Effector memory CD4-positive, alpha-beta T cell (primary cell): ENCODE measurements at places on chromosomes 16 and 17.

- no peak for DNase-seq
These were observed 145.0 kb upstream of the ASIC2 start for GRCh38 chr17:33438139-33438538.

DNA sequence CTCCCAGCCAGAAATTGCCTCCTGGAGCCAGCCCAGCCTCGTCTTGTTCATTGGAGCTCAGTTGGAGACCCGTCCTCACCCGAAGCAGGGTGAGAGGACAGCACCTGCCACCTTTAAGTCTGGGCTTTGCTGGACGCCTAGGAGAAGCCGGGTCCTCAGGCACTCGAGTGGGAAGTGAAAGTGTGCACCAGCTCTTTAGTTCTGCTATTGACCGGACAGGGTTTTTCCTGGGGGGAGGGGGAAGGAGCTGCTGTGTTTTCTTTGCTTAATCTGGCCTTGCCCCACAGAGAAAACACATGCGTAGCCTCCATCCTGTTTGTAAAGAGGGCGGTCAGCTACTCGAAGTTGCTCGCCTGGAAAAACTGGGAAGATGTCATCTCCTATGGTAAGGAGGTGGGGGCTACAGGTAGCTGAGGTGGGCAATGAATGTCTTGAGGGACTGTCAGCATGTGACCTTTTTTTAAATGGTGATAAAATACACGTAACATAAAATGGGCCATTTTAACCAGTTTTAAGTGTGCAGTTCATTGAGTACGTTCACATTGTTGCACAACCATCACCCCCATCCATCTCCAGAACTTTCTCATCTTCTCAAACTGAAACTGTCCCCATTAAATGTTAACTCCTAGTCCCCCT is 34.4 kb downstream of the CMIP start:
- DNase-seq: no peak

DNA sequence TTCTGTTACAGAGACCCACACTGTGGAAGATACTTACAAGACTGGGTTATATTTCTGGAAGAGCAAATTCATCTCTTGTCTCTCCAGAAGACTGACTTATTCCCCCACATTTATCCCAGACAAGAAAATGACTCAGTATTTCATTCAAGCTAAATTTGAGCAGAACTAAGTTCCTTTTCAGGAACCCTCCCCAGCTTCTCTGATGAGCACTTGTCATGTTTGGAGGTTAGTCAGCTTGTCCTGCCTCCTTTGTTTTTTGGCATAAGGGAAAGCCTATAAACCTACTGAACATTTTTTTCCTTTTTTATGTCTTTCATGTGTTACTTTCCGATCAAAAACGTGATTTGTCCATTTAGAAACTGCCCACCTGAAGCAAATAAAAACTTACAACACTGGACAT is 198.0 kb downstream of the C16orf95 start:
- DNase-seq: no peak

DNA sequence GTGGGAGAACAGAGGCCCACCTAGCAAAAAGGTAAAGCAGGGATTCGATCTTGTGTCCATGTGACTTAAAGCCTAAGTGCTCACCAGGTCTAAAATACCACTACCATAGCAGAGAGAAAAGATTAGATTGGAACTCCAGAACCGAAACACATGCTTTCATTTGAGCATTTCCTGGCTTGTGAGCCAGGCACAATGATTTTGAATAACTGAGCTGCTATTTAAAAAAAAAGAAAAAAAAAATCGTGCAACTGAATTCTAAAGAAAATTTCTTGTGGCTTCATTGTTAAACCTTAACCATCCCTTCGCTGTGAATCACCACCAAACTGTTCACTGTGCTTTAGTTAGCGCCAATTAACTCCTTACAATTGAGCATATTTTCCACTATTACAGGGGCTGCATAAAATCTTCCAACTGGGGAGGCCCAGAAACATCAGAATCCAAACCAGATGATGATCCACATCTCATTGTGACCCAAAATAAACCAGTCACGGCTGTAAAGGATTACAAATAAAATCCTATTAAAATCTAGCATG is 366.4 kb upstream of the ERCC4 start:
- no peak for DNase-seq

DNA sequence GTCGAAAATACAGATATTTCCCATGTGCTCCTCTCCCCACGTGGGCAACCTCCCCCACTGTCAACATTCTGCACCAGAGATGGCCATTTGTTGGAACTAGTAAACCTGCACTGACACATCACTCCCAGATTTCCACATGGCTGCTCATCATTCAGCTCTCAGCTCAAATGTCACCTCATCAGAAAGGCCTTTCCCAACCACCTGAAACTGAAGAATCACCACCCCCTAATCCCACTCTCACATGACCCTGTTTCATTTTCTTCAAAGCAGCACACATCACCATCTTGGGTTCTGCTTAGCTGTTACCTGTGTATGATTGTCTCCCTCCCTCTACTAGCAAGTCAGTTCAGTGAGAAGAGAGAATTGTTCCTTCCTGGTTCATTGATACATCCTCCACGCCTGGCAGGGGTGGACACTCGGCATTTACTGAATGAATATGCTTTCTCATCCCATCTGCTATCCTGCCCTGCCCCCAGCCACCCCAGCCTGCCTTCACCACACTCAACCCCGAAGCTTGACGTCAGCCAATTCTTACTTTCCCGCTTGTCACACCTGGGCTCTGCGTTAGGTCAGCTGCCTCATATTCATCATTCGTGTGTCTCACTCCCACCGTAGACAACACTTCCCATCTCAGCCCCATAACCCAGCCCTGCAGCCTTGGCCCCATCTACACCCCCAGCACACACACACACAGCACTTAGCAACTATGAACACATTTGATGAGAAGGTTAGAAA is 1.5 kb downstream of the C17orf114 start:
- no peak for DNase-seq
